ENCODE measurements at places on chromosomes 12 and 14.

DNA sequence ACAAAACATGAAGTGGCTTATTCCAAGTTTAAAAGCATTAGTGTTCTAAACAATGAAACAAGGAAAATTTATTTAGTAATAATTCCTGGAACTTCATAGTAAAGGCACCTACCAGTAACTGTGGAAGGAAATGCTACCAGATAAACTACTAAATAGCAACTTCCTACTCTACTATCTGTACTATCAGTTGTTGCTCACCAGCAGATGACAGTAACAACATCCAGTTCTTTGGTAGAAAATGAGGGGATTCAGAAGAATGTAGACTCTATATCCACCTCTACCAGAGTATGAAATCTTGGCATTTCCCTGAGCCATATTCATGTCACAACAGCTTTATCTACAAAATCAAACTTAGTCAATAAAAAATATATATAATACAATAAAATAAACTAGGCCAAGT is 3.1 kb downstream of the ENTPD5 start:
- DNase-seq = no peak

DNA sequence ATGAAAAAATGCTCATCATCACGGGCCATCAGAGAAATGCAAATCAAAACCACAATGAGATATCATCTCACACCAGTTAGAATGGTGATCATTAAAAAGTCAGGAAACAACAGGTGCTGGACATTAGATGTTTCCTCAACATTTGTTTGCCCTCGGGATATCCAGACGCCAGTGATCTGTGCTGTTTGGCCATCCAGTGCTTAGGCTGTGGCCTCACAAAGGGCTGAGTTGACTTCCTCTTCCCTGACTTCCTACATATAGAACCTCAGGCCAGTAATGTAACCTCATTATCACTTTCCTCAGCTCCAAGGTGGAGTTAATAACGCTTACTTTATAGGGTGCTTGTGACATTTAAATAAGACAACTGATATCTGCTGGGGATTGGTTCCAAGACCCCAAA is 51.8 kb downstream of the SLC15A5 start:
- DNase-seq = no peak

GRCh38 chr12:6943389-6943721 is 261 bp upstream of the RNU7-1 start:
- DNase-seq = peak; percentile 86

GRCh38 chr12:15733136-15733535 is 56.1 kb downstream of the EPS8 start:
- no peak for DNase-seq

GRCh38 chr14:86363576-86363975 is 833.6 kb downstream of the FLRT2 start:
- DNase-seq = no peak

- no peak for DNase-seq
Measured at GRCh38 chr12:110012137-110012536, 12.9 kb downstream of the ANKRD13A start.

- no peak for DNase-seq
Measured at GRCh38 chr12:66438601-66439000, 136.3 kb downstream of the HELB start.

DNA sequence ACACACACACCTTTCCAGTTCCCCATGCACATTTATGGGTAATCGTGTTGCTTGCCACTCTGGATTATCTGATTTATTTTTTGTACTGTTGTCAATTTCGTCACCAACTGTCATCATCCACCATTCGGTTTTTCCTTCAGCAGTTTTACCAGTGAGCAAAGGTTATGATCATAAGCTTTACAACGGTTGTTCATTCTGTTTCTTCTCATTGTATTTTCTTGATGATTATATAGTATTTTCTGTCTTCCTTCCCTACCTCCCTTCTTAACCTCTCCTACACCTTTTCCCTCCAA is 680 bp downstream of the NECAP1 start:
- no peak for DNase-seq

DNA sequence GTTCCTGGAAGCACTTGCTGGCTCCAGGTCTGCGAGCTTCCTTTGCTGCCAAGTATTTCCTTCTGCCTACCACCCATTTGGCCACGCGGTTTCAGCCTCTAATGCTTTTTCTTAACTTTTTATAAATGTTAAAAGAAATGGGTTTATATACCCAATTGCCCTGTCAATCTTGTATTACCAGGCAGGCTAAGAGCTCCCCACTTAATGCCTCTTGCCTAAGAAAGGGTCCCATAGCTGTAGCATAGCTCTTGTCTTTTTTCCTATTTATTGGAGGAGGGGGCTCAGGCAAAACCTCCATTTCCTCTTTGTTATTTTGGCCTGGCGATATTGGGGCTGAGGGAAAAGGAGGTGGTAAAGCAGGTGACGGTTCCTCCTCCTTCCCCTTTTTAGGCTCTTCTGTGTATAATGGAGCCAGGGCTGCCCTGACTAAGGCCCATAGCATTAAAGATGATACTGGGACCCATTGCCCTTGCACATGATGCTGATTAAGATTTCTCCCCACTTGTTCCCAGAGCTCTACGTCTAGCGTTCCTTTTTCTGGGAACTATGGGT is 21.6 kb upstream of the BLTP3B start:
- no peak for DNase-seq

DNA sequence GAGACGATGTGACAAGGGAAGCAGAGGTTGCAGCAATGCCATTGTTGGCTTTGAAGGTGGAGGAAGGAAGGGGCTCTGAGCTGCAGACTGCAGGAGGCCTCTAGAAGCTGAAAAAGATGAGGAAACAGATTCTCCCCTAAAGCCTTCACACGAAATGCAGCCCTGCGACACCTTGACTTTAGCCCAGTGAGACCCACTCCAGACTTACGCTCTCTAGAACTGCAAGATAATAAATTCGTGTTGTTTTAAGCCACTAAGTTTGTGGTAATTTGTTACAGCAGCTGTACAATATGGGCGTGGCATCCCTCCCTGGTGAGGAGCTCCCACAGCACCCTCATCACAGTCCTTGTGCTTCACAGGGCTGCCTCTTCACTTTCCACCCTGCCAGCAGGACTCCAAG is 53.2 kb downstream of the GOLGA5 start:
- no peak for DNase-seq

- DNase-seq = no peak
Measured at GRCh38 chr12:41011939-41012338, 176.2 kb upstream of the PDZRN4 start.

- DNase-seq = no peak
Measured at GRCh38 chr14:27387463-27387862, 789.6 kb upstream of the NOVA1 start.

GRCh38 chr12:6834873-6835272 is 5.9 kb upstream of the GNB3 start:
- DNase-seq = no peak

DNA sequence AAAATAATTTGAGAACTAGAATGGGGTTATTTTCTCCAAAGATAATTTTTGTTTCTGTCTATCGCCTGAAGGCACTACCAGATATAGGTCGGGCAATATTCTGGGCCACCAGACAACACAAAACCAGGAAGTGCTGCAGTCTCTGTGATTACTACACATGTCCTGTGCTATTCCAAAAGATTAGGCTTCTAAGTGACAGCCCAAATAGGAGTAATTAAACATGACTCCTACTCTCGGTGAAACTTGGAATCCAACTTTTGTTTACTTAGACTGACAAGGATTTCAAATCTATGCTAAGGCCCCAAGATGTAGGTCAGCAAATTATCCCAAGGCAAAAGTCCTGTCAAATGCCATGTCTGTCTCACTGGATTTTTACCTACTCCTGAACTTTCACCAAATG is 157.6 kb upstream of the LRFN5 start:
- DNase-seq = no peak

DNA sequence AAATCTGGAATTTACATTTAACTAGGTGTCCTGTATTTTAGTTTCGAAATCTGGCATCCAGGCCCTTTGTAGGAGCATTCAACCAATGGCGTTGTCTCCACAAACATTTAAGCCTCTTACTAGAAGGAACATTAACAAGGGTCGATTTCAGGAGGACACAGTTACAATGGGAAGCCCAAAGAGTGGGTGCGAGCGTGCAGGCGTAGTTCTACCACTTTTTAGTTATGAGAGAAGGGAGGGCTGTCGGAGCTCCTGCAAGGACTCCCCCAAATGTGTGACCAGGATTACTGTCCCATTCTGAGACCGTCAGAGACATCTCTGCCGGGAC is 365 bp upstream of the ABHD4 start:
- DNase-seq = no peak

DNA sequence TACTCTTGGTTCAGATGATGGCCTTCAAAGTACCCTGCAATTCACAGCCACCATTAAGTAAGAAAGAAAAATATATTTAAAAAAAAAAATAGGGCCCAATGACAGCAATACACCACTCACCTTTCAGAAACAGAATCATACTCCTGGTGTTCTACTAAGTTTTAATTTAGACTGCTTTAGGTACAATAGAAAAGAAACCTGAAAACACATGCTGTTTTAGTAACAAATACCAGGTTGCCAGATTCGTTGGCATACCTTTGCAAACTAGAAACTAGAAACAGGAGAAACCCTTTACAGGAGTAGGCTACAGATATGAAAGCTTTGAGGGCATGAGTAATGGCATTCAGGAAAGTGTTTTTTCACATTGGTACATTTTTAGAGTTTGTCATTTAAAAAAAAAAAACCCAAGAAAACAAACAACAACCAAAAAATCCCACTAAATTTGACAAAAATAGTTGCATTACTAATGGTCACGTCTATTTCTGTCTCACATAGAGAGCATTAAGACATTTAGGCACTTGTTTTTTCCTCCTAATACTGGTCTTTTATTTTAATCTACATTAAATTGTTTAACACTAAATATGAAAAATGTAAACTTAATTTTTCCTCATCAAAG is 4.0 kb downstream of the SIX1 start:
- DNase-seq = no peak

GRCh38 chr14:94771906-94772490 is 2.1 kb upstream of the GSC start:
- DNase-seq = no peak

- no peak for DNase-seq
Measured at GRCh38 chr12:43113135-43113534, 438.9 kb downstream of the ADAMTS20 start.

DNA sequence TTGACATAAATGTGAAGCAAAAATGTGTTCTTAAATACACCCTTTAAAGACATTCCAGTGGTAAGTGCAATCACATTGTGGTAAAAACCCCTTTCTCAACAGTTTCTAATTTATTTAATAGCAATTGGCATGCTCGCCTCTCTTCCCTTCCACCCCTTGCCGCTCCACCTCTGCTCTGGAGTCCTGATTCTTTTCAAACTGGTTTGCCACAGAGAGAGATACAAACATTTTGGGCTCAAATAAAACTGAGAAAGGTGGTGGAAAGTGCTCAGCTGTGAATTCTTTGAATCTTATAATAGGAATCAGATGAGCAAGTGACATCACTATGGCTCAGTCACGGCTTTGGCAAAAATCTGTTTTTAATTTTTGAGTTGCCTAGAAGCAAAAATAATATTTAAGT is 993.9 kb downstream of the GALC start:
- no peak for DNase-seq

DNA sequence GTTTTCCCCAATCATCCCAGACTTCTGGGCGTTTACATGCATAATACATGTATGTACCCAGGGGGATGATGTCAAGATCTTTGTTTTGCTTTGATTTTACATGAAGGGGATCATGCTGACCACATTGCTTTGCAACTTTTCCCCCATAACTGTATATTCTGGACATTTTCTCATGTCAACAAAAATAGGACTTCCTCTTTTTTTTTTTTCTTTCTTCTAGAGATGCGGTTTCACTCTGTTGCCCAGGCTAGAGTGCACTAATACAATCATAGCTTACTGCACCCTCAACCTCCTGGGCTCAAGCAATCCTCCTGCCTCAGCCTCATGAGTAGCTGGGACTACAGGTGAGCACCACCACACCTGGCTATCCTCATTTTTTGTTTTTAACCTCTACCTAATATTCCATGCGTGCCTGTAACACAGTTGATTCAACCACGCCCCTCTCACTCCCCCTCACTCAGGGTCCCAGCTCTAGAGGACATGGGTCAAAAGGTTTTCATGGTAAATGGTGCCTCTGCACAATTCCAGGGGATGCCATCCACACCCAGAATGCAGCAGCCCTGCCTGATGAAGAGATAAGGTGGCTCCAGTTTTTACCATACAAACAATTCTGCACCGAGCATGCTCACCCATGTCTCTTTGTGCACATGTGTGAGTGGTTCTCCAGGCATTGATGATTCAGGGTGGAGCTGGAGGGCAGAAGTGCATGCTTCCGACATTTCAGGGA is 32.0 kb upstream of the CIPC start:
- no peak for DNase-seq

GRCh38 chr14:65878586-65878985 is 466.1 kb downstream of the FUT8 start:
- no peak for DNase-seq

GRCh38 chr12:19223695-19224094 is 94.2 kb downstream of the PLEKHA5 start:
- DNase-seq = no peak

DNA sequence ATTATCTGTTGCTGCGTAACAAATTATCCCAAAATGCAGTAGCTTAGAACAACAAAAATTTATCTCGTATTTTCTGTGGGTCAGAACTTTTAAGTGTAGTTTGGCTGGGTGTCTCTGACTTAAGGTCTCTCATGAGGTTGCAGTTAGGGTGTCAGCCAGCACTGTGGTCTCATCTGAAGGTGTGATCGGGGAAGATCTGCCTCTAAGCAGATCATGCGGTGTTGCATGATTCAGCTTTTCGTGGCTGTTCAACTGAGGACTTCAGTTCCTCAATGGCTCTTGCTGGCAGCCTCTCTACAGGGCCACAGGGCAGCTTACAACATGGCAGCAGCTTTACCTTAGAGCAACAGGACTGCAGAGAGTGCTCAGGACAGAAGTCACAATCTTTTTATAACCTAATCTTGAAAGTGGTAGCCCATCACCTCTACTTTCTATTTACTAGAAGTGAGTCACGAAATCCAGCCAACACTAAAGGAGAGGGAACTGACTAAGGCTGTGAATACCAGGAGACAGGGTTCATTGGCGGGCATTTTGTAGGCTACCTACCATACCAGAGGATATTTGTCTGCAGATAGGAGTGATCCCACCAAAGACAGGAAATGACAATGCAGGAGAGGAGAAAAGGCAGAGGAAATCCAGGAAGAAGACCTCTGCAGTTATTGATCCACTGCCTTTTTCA is 1.8 kb upstream of the TMPRSS12 start:
- DNase-seq = no peak

GRCh38 chr12:12885096-12885792 is 6.1 kb upstream of the GPRC5A start:
- no peak for DNase-seq

GRCh38 chr14:47332106-47332505 is 343.3 kb downstream of the MDGA2 start:
- DNase-seq = no peak

DNA sequence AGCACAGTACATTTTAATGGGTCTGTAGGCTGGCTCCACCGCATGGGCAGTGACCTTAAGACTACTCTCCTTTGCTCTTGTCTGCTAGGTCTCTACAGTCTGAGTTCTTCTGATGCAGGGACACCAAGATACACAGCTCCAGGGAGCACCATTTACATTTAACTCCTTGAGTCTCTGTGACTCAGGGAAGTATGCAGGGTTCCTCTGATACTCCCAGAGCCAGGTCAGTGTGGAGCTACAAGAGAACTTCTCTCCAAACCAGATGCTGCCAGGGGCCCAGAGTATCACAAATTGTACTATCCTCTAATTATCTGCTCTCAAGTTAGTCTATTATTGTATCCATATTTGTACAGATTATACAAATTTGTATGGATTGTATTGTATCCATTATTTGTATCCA is 15.2 kb downstream of the ZFP36L1 start:
- no peak for DNase-seq
